ENCODE measurements at places on chromosomes 4 and X.

- peak; percentile 57 for DNase-seq
Observed at GRCh38 chrX:104112326-104112951, at the start of gene ZCCHC18. TSS of gene ZCCHC18 (plus strand) at chrX:104112523. CDS start at chrX:104114112, 1,589 bp downstream.

DNA sequence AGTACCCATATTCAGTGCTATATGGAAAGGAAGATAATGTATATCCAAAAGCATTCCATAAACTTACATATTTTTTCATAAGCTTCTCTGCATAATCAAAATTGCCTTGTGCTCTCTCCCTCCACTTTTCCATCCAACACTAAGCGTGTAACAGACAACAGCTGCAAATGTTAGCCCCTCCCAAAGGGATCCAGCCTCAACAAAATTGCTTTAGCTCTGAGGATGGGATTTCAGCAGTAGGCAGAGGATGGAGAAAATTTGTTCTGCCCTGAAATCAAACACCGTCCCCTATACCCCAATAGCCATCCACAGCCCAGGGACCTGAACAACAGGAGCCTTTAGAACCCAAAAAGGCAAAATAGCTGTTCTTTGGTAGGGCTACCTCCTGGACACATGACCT is 28.8 kb upstream of the FGF13 start:
- DNase-seq = no peak

- peak; percentile 52 for DNase-seq
Observed at GRCh38 chrX:47234583-47234982, 1.8 kb downstream of the USP11 start.

- DNase-seq = no peak
Observed at GRCh38 chr4:236028-236427, 69.2 kb downstream of the ZNF732 start.

DNA sequence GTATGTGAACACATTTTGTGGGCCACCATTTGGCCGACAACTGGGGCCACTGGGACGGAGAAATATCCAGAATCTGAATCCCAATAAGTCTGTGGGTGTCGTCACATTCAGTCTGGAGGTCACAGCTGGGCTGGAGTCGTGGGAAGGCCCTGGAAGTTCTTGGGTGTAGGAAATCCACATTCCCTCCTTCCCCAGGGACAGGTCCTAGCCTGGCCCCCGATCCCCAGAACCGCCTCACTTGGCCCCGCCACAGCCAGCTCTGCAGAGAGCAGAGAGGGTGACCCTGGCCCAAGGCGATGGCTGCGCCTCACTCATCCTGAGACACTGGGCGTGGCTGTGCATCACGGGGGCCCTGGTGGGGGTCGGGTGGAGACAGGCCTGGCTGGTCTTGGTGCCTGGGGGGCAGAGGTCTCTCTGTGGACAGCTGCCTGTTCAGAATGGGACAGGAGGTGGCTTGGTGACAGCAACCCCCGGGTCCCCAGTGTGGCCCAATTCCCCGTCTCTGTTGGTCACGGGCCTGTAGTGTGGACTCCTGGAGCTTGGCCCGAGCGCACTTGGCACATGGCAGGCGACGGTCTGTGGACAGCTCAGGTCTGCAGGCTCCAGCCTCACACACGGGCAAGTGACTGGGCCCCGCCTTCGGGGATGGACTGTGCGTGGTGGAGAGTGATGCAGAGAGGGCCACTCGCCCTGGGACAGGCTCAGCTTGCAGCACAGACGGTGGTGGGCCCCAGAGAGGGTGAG is 16.4 kb downstream of the DOK7 start:
- no peak for DNase-seq

GRCh38 chr4:164591666-164592065 is 162.3 kb upstream of the SMIM31 start:
- no peak for DNase-seq

DNA sequence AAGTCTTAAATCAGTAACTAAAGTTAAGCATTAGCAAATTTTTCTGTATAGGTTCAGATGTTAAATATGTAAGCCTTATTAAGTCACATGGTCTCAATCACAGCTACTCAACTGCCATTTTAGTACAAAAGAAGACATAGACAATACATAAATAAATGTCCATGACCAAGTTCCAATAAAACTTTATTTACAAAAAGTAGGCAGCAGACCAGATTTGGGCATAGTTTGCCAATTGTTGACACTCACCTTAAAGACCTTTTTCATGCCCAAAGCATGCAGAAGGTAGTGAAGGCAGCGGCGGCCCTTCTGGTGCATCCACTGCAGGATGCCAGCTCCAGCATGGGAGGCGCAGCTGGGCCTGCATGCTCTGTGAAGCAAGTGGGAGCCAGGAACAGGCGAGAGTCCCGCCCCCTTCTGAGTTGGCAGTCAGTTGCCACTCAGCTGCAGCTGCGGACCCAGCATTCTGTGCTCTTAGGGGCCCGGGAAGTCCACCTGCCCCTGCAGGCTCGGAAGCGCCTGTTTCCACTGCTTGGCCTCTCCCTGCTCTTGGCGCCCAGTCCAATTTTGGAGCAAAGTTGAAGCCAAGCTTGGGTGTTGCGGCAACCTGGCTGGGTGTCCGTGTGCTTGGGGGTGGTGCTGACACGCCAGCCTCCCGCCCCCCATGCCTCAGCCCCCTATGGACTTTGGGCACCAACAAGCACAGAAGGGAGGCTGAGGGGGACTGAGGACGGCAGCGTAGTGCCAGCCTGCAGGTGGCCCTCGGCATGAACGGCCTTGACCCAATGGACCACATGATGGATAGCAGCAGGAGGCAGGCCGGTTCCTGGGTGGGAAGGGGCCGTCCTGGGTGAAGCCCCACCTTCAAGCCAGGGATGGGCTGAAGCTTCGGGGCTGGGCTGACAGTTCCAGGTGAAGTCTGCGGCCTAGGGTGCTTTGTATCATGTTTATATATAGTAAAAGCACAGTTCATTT is 42.4 kb upstream of the PABPC4L start:
- DNase-seq = no peak

DNA sequence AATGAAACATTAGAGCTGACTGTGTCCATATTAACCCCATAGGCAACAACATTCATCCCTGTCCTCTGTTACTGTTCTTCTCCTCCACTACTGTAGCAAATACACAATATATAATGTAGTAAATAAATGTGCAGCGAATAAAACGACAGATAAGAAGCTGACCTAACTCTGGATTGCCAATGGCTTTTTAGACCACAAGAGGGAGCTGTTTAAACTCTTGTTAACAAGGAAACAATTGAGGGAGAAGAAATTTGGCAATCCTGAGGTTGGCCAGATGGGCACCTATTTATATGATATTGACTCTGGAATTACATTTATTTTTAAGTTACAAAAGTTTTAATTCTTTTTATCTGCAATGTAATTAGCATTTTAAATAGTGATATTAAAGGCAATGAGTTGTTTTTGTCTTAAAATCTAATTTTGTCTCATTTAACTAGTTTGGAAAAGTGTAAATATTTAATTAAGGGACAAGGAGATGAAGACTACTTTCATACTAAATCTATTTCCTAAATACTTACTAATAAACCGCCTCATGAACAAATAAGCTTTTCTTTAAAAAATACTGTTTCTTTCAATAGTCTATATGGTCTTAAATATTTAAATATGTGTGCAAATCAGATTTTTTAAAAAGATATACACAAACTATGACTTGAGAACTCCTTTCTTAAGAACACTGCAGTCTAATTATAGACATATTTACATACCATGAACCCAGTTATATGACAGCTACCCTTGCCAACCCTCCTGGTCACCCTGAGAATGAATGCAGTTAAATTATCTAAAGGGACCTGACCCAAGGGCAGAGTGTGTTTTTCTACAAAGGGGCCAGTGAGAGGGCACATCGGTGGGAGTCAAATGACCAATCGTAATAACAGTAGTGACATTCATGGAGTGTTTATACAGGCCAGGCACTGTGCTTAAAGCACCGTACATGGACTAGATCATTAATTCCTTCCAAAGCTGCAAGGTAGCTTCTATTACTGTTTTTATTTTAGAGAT is 52.9 kb upstream of the HPF1 start:
- DNase-seq = peak; percentile 81

DNA sequence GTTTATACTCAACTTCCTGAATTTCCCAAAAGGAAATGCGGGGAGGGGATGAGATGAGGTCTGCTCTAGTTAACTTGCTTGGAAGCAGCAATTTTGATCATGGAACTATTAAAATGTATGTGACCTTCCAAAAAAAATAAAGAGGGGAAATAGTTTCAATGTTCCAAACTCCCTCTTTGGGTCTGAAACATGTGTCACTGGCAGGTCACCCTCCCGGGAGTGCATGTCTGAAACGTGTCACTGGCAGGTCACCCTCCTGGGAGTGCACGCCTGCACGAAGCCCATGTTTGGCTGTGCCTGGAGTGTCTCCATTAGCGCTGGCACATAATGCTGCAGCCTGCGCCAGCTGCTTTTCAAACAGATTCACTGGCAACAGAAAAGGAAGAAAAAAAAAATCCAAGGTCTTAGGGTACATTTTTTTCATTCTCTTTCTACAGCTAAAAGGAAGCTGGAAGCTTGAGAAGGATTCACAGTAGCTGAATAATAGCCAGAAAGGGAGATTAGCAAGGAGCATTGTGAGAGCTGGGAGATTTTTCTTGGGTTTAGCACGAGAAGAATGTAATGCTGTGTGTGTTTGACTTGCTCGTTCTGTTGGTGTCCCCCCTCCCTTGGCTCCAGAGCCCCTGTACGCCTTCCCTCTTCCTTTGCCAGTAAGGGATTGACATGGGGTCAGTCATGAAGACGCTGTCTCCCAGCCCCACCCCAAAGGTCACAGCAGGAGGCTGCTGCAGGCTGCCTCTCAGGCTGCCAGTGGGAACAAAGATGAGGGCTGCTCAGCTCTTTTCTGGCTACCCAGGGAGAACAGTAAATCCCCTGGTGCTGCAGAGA is 39.2 kb upstream of the TLR3 start:
- DNase-seq = peak; percentile 5

DNA sequence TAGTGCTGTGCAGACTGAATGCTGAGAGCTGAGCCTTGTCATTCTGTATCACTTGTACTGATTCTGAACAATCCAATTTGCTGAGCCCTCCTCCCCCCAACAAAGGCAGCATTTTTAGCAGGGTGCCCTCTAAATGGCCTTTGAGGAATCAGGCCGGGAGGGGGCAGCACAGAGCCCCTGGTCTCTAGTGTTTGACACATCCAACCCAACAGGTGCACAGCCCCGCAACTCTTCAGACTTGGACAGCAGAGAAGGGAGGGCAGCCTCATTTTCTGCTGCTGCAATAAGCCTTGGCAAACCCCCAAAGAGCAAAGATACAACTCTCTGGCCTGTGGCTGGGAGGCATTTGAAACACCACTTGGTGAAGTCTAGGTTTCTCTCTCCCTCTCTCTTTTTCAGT is 3.4 kb downstream of the ATP1B4 start:
- no peak for DNase-seq
